ENCODE measurements at places on chromosomes 5 and 9. TPM values are rescaled to one million over a fixed set of nuclear protein-coding genes. Genes with fewer than 3 reads are reported as not detected.

PCDHAC2 gene
- total RNA-seq, result 0.09 TPM

LCN10 gene
- not detected for total RNA-seq

MLLT3 gene
- total RNA-seq, result 19.2 TPM

IL5 gene
- total RNA-seq, result not detected

CCDC183 gene
- total RNA-seq, result 1.1 TPM

PDE6A gene
- under 0.01 TPM for total RNA-seq

PAEP gene
- not detected for total RNA-seq

PCDHB6 gene
- total RNA-seq, result 0.09 TPM

FGF10 gene
- not detected for total RNA-seq

CD274 gene
- total RNA-seq, result 17.7 TPM

INSL4 gene
- total RNA-seq, result not detected

FOXI1 gene
- total RNA-seq, result not detected

GAPVD1 gene
- 54.3 TPM for total RNA-seq

PLAC8L1 gene
- 0.38 TPM for total RNA-seq

ENG gene
- 60.0 TPM for total RNA-seq

NPR2 gene
- total RNA-seq, result 6.2 TPM

ZFP37 gene
- 1.4 TPM for total RNA-seq

NOXA1 gene
- 0.18 TPM for total RNA-seq

TMEFF1 gene
- total RNA-seq, result 6.4 TPM

RAI14 gene
- 182 TPM for total RNA-seq

N4BP3 gene
- total RNA-seq, result 22.8 TPM

ZNF454 gene
- total RNA-seq, result 1.2 TPM

CCNJL gene
- total RNA-seq, result 5.0 TPM

SPINK13 gene
- not detected for total RNA-seq

PCDHB5 gene
- 0.56 TPM for total RNA-seq

RLN2 gene
- total RNA-seq, result 0.28 TPM

POU5F2 gene
- total RNA-seq, result 0.85 TPM

GDNF gene
- not detected for total RNA-seq

SYK gene
- not detected for total RNA-seq

SKIC3 gene
- 113 TPM for total RNA-seq

IL31RA gene
- 0.27 TPM for total RNA-seq

PCDHB1 gene
- not detected for total RNA-seq

GABRA6 gene
- total RNA-seq, result not detected

MINAR2 gene
- total RNA-seq, result not detected

SSNA1 gene
- total RNA-seq, result 110 TPM

TAF11L10 gene
- total RNA-seq, result not detected

SPATA31E1 gene
- total RNA-seq, result not detected

SHOC1 gene
- total RNA-seq, result under 0.01 TPM

CDC25C gene
- total RNA-seq, result 6.6 TPM

COL5A1 gene
- 67.9 TPM for total RNA-seq

ANKRD55 gene
- 0.09 TPM for total RNA-seq

SOHLH1 gene
- total RNA-seq, result not detected

ERCC6L2 gene
- total RNA-seq, result 72.9 TPM

PCDHAC1 gene
- total RNA-seq, result 0.19 TPM

SPARC gene
- 628 TPM for total RNA-seq

OR2V1 gene
- not detected for total RNA-seq

ACSL6 gene
- 0.47 TPM for total RNA-seq

GPX8 gene
- total RNA-seq, result 36.8 TPM

EPB41L4B gene
- 1.2 TPM for total RNA-seq

PPWD1 gene
- 38.9 TPM for total RNA-seq

MCC gene
- 74.6 TPM for total RNA-seq

TXNDC8 gene
- total RNA-seq, result not detected

PCDHB8 gene
- total RNA-seq, result 0.18 TPM

SH3PXD2B gene
- 19.5 TPM for total RNA-seq
